ENCODE measurements at places on chromosomes 5 and 9.

DNA sequence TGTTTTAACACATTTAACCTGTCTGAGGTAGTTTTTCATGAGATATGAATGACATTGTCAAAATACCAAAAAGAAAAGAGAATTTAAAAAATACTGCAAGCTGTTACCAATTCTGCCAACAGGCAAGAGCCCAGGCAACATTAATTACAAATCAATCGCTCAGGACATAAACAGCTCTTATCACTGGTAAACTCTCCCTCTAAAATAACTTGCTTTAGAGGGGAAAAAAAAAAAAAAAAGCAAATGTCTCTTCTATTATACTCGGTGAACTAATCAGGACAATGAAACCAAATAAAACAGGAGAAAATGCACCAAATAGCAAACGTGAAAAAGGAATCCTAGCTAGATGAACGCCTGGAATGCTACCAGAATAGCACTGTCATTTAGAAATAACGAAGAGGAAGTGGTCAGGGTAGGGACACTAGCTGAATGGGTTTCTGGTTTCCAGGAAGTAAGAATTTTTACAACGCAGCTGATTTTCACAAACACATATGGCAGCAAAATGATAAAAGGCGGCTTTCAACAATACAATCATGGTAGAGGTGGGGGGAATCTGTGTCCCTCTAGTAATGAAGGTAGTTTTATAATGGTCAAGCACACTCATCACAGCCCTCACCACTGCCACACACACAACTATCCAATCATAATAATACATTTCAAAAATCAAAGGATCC is 94.9 kb downstream of the DENND1A start:
- DNase-seq: no peak

GRCh38 chr9:32378496-32378895 is 5.9 kb upstream of the ACO1 start:
- no peak for DNase-seq

GRCh38 chr9:126862104-126862761 is 1.8 kb downstream of the ZBTB34 start:
- no peak for DNase-seq

GRCh38 chr9:127497656-127498290 is 46.5 kb downstream of the LRSAM1 start:
- DNase-seq: no peak

DNA sequence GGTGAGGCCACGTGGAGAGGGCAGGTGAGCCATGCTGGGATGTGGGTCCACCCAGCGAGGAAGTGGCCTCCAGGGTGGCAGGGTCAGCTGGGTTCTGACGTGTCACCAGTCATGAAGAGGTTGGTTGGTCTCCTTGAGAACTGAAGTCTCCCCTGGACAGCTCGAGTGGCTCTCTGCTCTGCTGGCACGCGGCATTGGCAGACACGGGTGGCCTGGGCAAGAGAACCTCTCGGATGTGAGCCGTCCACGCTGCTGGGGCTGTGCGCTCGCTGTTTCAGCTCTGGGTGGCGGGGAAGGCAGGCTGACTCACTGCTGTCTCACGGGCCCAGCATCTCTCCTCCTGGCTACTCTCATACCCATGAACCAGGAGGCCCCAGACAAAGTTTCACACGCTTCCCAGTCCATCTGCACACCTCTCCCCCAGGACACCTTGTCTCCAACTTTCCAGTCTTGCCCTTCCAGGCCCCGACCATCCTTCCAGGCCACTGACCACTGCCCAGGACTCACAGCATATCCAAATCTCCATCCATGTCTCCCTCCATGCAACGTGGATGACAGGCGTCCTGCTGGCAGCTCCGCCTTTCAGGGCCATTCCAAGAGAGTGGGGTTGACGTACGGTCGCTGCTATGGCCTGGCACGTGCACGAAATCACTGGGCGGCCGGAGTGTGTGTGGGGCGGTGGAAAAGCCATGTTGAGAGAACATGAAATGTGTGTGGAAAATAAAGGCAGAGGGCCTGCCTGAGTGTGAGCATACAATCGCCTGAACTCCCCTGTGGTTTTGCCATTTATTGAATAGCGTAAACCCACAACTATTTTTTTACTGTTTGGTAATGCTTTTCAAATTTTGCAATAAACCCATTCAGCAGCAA is 145.0 kb upstream of the COL5A1 start:
- no peak for DNase-seq

GRCh38 chr9:1050125-1050895 is at the start of gene DMRT2:
Gene DMRT2 (plus strand): TSS chr9:1050357. CDS start chr9:1051614, 1,257 bp downstream.
- DNase-seq: no peak

- DNase-seq: no peak
Observed at GRCh38 chr5:83715236-83716065, 5.2 kb downstream of the HAPLN1 start.

GRCh38 chr5:135211083-135211790 is 177.2 kb upstream of the PITX1 start:
- DNase-seq: no peak

DNA sequence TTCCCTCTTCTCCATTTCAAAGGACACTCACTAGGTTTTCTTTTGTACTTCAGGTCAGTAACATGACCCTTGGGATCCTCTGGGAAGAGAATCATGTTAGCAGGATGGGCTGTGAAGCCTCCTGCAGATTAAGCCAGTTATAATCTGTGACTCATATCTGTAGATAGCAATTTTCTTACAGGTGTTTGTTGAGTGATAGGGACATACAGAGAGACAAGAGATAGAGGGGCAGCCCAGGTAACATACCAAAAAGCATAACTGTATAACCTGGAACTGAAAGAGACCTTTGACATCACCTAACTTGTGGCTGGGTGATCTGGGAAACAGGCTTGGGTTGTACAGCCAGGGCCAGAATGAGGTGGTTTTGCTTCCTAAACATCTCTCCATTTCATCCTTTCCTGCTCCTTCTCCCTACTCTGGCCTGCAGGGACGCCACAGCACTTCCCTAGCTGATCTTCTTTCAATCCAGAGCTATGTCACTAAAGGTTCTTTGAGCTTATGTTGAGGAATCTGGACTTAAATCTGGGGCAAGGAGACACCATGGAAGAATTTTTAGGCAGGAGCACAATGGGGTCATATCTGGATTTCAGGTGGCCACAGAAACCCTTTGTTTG is 21.0 kb upstream of the PPARGC1B start:
- no peak for DNase-seq

DNA sequence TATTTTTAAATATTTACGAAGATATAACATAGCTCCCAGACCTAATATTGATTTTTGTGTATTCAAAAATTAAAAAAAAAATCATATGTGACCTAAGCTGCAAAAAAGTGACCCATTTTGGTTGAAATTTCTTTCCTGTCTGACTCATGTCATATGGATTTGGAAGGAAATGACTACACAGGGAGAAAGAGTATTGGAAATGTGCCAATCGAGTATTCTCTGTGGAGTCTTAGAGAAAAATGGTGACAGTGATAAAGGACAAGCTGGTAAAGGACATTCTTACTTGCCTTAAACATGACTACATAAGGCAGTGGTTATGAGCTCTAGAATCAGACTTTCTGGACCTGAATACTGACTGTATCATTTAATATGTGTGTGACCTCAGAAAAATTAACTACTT is 262.9 kb upstream of the PTPRD start:
- no peak for DNase-seq

DNA sequence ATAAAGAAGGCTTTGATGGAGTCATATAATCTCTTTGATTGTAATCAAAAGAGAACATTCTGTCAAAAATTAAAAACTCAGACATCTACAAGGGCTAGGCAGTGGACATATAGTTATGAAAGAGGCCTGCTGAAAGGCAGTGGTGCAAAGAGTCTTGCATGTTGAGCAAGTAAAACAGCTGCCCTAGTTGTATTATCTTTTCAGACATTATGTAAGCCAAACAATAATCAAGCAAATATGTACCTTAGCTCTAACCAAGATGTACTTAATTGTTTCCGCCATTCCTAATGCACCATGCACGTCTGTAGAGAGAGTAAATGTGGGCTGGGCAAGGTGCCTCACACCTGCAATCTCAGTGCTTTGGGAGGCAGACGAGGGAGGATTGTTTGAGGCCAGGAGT is 14.3 kb downstream of the GAPT start:
- no peak for DNase-seq

DNA sequence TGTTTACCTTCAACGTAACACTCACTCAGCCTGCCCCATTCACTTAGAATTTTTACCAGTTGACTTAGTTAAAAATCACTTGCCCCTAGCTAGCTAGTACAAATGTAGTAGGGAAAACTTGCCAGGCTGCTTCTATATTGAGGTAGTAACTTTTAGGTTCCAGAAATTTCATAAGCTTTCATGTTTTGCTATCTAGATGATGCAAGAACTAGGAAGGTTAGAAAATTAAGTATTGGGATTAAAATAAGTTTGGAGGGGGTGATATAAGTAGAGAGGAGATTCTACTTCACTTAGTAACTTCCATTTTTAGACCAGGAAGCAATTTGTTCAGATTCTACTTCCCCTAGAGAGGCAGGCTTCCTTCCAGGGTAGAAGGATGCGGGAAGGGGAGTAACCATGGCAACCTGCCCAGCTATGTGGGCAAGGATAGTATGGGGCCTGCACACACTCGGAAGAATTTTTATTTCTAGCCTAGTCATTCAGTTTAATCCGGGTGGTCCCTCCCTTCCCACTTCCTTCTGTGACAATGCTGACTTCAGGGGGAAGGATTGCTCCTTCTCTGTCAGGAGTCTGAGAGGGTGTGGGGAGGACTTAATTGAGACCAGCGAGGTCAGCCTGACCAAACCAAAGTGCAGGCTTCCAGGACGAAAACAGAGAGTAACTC is 4.2 kb downstream of the DAB2 start:
- DNase-seq: no peak

GRCh38 chr9:26170190-26170589 is 491.9 kb upstream of the TUSC1 start:
- no peak for DNase-seq

DNA sequence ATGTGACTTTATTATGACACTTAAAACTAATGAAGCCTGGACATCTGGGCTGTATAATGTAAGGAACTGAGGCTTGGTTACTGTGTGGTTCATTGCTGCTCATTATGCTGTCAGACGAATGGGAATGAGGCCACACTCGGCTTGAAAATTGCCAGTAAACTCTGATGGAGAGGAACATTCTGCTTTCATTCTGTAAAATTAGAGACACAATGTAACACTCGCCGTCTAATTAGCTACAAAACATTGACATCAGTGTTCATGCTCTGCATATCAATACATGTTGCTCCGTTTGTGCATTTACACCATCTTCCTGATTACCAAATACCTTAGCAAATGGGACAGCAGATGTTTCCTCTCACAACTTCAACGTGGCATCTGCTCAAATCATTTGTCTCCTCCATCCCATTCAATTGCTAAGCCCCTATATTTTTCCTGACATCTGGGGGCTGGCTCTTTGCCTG is 133.0 kb downstream of the SLC28A3 start:
- DNase-seq: no peak

DNA sequence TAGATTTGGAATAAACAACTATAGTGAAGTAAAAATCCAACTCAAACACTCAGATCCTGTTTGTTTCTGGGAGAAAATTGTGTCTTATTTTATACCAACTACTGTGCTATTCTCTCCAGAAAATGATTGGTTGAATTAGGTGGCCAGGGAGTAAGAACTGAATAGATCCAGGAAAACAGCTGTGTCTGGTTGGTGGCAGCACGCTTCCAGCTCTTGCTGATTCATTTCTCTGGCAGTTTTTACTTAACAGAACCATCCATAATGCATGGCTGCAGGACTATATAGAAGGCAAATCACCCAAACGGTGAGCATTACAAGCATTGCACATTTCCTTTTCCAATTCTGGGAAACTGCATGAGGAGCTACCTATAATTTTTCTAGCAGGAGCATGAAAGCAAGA is 29.5 kb downstream of the DMAC1 start:
- DNase-seq: no peak

DNA sequence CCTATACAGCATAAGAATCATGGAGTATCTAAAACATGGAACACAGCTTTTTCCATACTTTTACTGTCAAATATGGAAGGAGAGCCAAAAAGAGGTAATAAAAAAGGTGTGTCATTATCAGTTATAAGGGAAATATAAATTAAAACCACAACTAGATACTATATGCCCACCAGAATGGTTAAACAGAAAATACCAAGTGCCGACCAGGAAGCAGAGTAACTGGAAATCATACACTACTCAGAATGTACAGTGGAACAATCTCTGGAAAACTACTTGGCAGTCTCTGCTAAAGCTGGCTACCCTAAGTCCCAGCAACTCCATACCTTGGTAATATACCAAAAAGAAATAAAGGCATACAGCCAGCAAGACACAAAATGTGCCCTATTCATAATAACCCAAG is 2.4 kb downstream of the PAIP1 start:
- no peak for DNase-seq

GRCh38 chr5:168316139-168316578 is 24.7 kb downstream of the WWC1 start:
- no peak for DNase-seq

DNA sequence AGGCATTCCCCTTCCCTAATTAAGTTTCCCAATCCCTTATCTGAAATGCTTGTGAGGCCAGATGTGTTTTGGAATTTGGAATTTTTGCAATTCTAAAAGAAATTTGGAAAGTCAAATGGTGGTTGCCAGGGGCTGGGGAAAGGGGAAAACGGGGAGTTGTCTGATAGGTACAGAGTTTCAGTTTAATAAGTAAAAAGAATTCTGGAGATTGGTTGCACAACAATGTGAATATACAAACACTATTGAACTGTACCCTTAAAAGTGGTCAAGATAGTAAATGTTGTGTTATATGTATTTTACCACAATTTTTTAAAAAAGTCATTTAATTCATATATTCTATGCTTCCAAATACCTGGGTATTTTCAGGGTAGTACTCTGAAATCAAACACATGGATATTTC is 154.5 kb downstream of the ADAMTS12 start:
- no peak for DNase-seq

- no peak for DNase-seq
Observed at GRCh38 chr9:111925784-111926183, 29.2 kb downstream of the UGCG start.

GRCh38 chr9:131853434-131853833 is 113.6 kb upstream of the RAPGEF1 start:
- no peak for DNase-seq

DNA sequence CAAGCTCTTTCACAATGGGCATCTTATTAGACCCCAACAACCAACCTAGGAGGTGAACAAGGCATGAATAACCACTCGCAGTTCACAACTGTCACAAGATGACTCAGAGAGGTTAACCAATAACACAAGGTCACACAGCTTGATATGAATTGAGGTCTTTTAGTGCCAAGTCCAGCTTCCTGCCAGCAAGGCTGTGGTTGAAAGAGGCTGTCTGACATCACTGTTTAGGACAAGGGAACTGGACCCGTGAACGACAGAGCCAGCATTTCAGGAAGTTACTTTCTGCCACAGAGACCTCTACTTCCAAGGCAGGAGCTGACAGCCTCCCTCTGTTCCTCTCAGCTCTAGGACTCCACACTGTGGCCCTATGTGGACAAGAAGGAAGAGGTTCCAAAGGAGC is 53.4 kb upstream of the ALDH1B1 start:
- DNase-seq: no peak

GRCh38 chr5:34509392-34509791 is 146.7 kb upstream of the RAI14 start:
- no peak for DNase-seq

GRCh38 chr5:172648013-172648381 is 6.9 kb downstream of the NEURL1B start:
- DNase-seq: no peak

GRCh38 chr9:107068581-107068980 is 205.6 kb downstream of the ZNF462 start:
- no peak for DNase-seq

Data from stimulated activated CD8-positive, alpha-beta memory T cell treated with anti-CD3 and anti-CD28 coated beads, Interleukin-4, amount 100 ng/mL, for 1 hour (primary cell).